ENCODE measurements at places on chromosomes 12 and 14. TPM values are rescaled to one million over a fixed set of nuclear protein-coding genes. Genes with fewer than 3 reads are reported as not detected.
A peak's percentile ranks its signal among the peaks of the same experiment; 100 is the strongest.

Gene PPFIA2
- total RNA-seq: not detected

- no peak for DNase-seq
Measured at GRCh38 chr12:30835216-30835615, 80.5 kb upstream of the CAPRIN2 start.

Gene GPR84
- total RNA-seq: 2.0 TPM

Gene ASCL1
- total RNA-seq: 0.16 TPM

DNA sequence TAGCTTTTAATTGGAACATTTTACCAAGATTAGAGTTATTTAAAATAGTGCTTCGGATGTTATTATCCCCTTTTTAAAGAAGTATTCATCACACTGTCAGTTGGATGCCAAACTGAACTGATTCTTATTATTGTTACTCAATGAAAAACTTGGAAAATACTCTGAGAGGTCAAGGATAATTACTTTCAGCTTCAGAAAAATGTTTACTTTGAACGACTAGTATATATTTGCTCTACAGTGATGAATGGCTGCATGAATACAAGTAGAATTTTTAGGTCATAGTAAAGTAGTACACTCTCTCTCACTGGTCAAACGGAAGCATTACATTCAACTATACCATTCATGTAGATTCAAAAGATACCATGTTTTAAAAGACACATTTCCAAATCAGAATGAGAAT, 269.2 kb downstream of the CCDC91 start:
- no peak for DNase-seq

DNA sequence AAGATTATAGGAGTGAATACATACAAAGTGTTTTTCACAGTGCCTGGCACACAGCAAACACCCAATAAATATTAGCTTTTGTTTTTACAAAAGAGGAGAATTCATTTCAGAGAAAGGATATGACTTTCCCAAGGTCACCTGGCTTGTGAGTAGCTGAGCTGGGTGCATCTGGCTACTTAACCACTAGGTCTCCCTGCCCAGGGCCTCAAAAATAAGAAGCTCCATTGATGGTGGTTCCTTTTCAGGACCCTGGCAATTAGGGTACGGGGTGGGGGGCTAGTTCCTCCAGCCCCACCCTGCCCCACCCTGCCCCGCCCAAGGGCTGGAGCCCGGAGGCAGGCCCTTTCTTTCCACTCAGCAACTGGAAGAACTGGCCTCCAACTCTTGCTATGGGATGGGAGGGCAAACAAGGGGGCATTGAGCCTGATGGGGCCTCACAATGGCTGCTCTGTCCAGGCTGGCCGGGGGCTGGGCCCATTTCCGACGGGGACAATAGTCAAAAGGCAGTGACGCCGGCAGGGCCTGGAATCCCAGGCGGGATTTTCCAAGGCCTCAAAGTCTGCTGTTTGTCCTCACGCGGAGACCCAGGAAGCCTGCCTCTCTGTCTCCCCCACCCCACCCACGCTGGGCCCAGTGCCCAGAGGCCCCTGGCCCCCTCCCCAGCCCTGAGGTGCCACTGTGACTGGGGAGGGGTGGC, 8.2 kb upstream of the ATG101 start:
- no peak for DNase-seq

Gene ETFBKMT
- total RNA-seq: 1.3 TPM

- no peak for DNase-seq
Measured at GRCh38 chr12:114689075-114689994, 5.4 kb upstream of the TBX3 start.

- no peak for DNase-seq
Measured at GRCh38 chr14:90740081-90740480, 76.1 kb downstream of the TTC7B start.

- DNase-seq: no peak
Measured at GRCh38 chr14:33477797-33478196, 473.1 kb downstream of the EGLN3 start.

Gene PMEL
- total RNA-seq: 5.6 TPM

DNA sequence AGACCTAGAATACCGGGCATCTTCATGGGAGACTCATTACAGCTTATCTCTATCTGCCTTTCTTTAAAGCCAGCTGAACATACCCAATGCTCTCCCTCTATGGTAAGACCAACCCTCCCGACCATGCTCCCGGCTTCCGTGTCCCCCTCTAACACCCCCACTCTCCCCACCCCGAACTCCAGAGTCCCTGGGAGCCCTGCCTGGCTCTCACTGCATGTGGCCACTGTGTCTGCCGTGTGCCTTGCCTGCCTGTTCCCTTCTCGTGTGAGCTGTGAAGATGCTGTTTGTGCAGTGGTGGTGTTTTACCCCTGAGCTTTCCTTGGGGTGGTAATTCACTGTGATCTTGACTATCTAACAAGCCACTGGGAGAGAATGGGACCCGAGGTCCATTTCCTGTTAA, 146.4 kb upstream of the FKBP4 start:
- DNase-seq: no peak

DNA sequence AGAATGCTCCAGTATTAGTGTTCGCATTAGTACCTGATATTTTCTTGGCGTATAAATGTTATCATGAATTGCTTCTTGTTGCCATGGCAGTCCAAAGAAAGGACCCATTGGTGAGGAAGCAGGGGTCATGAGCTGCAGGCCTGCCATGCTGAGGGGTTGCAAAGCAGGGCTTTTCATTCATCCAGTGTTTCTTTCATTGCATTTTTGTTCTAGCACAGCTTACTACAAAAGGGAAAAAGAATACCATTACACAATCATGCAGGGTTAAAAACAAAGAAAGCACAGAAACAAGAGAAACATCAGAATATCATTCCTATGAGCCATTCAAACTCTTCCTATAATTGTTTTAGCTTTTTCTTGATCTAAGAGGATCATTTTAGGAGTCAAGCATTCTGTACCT, 24.0 kb downstream of the DICER1 start:
- DNase-seq: no peak

GRCh38 chr14:75711796-75712211, 50.8 kb downstream of the TTLL5 start:
- no peak for DNase-seq

GRCh38 chr14:104142136-104142945, 4.0 kb downstream of the KIF26A start:
- no peak for DNase-seq

DNA sequence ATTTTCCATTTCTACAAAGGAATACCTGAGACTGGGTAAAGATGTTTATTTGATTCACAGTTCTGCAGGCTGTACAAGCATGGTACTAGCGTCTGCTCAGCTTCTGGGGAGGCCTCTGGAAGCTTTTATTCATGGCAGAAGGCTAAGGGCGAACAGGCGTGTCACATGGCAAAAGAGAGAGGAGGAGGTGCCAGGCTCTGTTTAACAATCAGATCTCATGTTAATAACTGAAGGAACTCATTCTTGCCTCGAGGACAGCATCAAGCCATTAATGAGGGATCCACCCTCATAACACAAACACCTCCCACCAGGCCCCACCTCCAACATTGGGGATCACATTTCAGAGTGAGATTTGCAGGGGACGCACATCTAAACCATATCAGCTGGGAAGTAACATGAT, 36.0 kb downstream of the PRB3 start:
- DNase-seq: no peak

- DNase-seq: peak; percentile 24
Measured at GRCh38 chr14:103716091-103716801, 636 bp downstream of the ZFYVE21 start.

Gene A2M
- total RNA-seq: 0.14 TPM

- DNase-seq: no peak
Measured at GRCh38 chr12:67388331-67389138, 119.4 kb downstream of the CAND1 start.

- DNase-seq: no peak
Measured at GRCh38 chr12:129552996-129553750, 350.7 kb downstream of the TMEM132D start.

Gene CCDC197
- 0.20 TPM for total RNA-seq

DNA sequence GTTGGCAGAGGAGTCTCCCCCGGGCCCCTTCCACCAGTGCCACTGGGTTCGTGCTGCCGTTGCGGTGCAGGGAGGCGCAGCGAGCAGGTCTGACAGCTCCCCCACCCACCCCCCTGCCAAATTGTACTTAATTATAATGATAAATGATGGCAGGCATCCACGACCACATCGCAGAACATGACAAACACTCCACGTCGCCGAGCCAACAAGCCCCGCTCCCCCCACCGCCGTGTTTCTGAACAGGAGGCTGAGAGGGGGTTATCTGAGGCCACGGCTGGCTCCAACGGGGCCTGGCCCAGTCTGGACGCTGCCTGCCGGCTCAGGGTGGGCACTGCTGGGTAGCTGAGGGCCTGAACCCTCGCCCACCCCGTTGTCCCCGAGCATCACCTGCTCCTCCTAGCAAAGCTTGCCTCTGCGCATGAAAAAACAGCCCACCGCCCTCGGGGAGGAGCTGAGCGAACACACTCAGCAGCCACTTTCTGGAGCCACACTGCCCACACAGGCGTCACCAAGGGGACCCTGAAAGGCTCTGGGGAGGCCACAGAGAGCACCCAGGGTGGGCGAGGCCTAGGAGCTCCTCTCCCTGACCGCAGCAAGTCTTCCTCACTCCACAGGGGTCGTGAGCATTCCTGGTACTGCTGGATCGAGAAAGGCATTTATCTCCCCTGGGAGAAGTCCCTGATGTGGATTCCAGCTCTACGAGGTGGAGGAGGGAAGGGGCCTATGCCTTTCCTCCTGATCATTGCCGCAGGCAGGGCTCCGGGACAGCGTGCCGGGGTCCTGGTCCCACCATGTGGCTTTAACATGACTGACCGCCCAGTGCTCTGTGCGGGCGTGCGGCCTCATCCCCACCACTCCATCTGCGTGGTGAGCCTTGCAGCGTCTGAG, 35.4 kb upstream of the DIO3 start:
- no peak for DNase-seq

DNA sequence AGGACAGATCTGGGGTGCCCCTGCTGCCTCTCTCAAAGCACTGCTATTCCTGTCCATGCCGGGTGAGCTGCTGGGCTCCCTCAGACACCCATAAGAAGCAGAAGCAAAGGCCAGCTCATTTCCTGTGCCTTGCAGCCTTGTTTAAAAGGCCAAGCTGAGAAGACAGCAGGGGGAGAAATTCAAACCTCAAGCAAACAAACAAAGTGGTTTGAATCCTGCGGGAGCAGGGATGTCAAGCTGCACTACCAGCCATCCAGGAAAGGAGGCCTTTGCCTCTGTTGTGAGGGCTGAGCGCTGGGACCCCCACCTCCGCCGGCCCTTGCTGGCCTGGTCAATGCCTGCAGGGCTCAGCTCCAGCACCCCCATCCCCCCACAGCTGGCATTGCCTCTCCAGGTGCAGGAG, 176.5 kb downstream of the PIWIL1 start:
- DNase-seq: no peak

Gene CELA1
- not detected for total RNA-seq

- no peak for DNase-seq
Measured at GRCh38 chr14:102988054-102988453, 65.6 kb downstream of the AMN start.

Gene SCN8A
- 1.5 TPM for total RNA-seq

- DNase-seq: no peak
Measured at GRCh38 chr12:41981013-41981412, 163.7 kb downstream of the GXYLT1 start.

Gene LTBP2
- not detected for total RNA-seq

- DNase-seq: no peak
Measured at GRCh38 chr14:70619708-70620107, 19.3 kb upstream of the MED6 start.

Gene TCL1B
- total RNA-seq: not detected

All from activated naive CD4-positive, alpha-beta T cell treated with anti-CD3 and anti-CD28 coated beads, Interleukin-2, amount 50 U/mL, for 72 hours (primary cell).